ENCODE measurements at places on chromosomes 13 and 19. TPM values are rescaled to one million over a fixed set of nuclear protein-coding genes. Genes with fewer than 3 reads are reported as not detected.

Gene DLL3
- 9.8 TPM for total RNA-seq

Gene NR2C2AP
- 31.1 TPM for total RNA-seq

Gene USE1
- total RNA-seq, result 12.8 TPM

Gene SLC6A16
- total RNA-seq, result 1.2 TPM

Gene VN1R2
- total RNA-seq, result not detected

Gene AP1M2
- 60.3 TPM for total RNA-seq

Gene KLK3
- total RNA-seq, result not detected

Gene TUBB4A
- 4.9 TPM for total RNA-seq

Measured in A549 treated with RU486 at 1 μM for 4 hours (cell line).